ENCODE measurements at places on chromosomes 4 and X.

GRCh38 chr4:186291256-186291890 is 25.4 kb downstream of the F11 start:
- no peak for DNase-seq

DNA sequence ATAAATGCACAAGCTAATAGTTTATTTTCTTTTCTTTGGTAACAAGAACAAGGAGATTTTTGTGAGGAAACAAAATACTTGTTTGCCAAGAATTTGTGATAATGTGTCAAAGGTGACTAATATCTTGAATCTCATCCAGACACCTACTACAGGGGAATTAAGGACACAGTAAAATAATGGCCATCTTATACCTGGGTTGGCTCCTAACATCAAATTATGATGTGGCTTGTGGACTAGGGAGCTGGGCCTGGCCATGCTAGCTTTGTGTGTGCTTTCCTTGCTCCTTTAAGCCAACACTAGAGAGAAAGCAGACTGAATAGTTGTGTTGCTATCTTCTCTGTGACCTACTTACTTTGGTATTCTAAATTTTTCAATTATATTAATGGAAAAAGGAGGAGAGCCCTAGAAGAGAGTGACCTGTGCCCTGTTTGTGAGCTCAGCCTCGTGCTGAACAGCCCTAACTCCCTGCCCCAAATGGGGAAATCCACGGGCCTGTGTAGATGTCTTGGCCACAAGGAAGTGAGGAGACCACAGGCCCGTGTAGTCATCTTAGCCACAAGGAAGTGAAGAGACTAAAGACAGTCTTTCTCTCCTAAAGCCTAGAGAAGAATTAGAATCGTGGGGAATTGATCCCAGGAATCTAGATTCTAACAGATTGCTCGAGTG is 23.3 kb downstream of the ARHGAP24 start:
- peak; percentile 62 for DNase-seq

GRCh38 chrX:54818221-54818620 is 10.7 kb downstream of the MAGED2 start:
- no peak for DNase-seq

DNA sequence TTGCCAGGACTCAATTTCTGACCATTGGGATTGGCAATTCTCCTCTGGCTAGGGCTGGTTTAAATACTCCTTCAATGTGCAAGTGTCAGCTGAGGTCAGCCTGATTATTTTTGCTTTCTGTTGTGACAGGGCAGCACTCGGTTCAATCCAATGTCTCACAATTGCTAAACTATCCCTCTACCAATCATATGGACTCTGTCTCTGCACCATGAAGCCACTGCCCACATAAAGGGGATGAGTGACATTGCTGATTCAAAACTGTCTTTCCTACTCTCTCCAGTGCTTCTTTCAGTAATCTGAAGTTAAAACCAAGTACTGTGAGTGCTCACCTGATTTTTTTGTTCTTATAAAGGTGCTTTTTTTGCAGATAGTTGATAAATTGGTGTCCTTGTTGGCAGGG is 1030.7 kb downstream of the GLUD2 start:
- DNase-seq = no peak

DNA sequence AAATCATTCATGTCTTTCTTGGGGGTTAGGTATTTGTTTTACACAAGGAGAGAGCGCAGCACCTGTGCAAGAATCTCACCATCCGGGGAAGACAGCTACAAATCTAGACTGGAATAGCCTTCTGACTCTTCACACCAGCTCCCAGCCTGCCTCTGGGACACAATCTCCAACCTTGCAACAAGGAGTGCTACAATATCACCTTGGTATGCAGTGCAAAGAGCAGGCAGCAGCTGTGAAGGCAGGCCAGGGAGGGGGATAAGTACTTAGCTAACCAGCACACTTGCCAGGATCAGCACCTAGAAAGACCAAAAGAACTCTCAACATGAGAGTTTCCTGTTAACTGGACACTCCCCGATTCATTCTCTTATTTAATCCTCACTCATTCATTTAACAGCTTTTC is 235.3 kb downstream of the AR start:
- no peak for DNase-seq

DNA sequence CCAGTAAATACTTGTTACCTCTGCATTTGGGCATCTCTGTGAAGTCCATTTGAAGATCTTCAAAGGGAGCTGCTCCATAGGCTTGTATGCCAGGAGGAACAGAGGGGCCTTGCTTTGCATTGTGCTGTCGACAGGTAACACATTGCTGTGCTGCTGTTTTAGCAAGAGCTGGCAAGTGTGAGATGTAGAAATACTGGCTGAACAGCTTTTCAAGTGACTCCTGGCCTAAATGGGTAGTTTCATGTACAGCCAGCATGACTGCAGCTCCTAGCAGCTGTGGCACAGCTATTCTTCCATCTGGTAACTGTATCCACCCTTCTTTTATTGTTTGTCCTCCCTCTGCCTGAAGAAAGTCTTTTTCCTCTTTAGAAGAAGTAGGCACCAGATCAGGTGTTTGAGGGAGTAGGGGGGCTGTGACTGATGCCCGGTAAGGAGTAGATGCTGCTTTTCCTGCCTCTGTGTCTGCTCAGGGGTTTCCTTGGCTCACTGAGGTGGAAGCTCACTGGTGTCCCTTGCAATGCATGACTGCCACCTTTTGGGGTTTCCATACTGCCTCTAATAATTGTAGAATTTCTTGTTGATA is 965.3 kb downstream of the CCSER1 start:
- DNase-seq = no peak

GRCh38 chr4:8897251-8898167 is 25.9 kb upstream of the HMX1 start:
- DNase-seq = no peak

- no peak for DNase-seq
Observed at GRCh38 chr4:113368056-113368455, 318.6 kb downstream of the ANK2 start.

GRCh38 chr4:94577136-94577535 is 125.4 kb downstream of the PDLIM5 start:
- no peak for DNase-seq

- DNase-seq = no peak
Observed at GRCh38 chr4:159141193-159141592, 38.3 kb downstream of the RAPGEF2 start.

- DNase-seq = no peak
Observed at GRCh38 chrX:17818726-17819125, 42.4 kb downstream of the RAI2 start.

DNA sequence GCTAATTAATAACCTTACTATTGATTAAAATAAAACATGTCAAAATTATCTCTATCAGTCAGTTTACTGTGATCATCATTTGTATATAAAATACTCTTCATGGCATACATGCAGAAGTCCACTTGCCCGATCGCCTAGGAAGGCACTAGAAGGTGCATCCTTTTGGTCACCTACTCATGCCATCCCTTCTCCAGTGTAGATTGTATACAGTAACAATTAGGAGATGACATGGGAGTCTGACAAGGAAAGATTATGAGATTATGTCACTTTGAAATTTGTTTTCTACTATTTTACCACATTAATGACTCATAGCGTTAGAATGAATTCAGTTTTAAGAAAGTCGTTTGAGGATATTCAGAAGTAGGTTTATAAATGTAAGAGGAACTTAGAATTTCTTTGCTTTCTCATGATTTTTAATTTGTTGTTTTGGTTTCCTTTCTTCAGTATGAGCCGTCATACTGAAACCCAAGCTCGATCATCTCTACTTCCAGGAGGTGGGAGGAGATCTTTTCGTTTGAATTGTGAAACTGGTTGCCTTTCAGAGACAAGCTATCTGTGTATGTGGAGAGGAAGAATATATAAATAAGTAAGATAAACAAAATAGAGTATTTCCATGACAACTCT is 51.1 kb upstream of the UNC5C start:
- DNase-seq = no peak

DNA sequence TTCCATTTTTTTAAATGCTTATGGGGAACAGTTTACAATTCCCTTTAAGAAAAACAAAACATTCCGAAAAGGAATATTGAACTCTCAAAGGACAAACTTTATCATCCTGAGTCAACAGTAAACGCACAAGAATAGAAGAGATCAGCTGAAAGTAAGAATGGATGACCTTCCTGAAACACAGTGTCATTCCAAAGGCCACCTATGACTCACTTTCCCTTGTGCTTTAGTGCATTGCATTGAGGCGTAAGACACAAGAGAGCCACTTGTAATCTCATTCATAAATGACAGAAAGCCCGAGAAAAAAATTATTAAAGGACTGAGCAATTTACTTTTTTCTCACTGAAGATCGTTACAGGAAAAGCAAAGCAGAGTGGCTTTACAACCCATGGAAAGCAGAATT is 1062.4 kb upstream of the DIAPH2 start:
- DNase-seq = no peak

DNA sequence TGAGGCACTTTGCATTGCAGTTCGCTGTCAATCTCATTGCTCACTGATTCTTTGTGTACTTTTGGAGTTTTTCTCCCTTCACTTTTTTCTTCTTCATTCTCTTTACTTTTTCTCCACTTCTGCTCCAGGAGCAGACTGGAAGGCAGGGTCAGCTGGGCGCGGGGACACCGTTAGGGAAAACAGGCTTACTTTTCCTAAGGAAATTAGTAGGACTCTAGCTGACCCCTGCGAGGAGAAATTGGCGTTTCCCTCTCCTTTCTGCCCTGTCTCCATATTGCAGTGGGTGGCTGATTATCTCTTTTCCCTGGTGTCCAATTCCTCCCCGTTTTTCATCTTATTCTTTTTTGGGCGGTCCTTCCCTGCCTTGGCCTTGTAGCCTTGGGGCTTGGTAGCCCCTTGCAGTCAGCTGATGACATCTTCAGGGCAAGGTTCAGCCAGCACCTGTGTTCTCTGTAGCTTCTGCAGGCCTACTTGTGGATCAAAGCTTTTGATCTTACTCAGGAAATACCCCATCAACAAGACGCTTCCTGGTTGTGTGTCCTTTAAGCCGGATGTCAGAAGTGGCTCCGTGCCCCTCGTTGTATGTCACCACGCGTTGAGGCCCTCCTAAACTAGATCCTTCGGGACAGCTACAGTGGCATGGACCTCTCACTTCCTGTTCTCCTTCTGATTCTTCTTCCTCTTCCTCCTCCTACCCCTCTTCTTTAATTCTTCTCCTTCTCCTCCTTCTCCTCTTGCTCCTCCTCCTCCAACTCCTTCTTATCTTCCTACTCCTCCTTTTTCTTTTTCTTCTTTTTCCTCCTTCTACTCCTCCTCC is 36.1 kb downstream of the NBDY start:
- no peak for DNase-seq

- DNase-seq = no peak
Observed at GRCh38 chrX:135170877-135171519, at the start of gene CT55. CT55 (minus strand) TSS chrX:135171398; CDS start chrX:135171171, 227 bp downstream.

GRCh38 chr4:163967263-163967662 is 472.8 kb downstream of the TMA16 start:
- no peak for DNase-seq

DNA sequence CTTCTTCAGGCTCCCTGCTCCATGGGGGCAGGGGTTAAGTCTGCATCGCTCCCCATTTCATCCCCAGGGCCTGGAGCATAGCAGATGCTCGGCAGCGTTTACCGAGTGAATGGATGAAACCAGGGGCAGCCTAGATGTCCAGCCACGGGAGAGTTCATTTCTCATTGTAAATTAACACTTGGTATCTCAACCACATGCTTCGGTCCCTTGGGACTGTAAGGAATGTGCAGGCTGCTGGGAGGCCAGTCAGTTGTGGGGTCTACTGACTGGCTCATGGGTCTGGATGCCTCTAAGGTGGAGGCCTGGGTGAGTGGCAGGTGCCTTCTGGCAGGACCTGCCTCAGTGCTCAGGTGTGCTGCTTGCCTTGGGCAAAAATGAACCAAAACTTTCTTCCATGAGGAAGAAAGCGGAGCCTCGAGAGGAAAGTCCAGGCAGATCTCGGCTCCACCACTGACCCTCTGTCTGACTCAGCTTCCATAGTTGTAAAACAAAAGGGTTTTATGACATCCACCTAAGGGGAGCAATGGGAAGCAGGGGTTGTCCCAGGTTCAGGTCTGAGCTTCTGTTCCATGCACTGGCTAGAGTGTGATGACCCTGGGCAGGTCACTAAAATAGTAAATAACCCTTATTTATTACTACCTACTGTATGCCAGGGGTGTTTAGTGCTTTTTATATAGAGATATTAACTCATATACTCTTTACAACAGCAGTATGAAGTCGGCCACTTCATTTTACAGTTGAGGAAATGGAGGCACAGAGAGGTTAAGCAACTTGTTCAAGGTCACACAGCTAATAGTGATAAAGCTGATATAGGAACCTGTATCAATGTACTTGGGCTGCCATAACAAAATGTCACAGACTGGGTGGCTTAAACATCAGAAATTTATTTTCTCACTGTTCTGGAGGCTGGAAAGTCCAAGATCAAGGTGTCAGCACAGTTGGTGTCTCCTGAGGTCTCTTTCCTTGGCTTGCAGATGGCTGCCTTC is 144.3 kb upstream of the STX18 start:
- DNase-seq = no peak

- DNase-seq = no peak
Observed at GRCh38 chr4:134708616-134709015, 507.0 kb upstream of the PABPC4L start.

- no peak for DNase-seq
Observed at GRCh38 chr4:130812117-130812765, 1716.3 kb downstream of the C4orf33 start.

DNA sequence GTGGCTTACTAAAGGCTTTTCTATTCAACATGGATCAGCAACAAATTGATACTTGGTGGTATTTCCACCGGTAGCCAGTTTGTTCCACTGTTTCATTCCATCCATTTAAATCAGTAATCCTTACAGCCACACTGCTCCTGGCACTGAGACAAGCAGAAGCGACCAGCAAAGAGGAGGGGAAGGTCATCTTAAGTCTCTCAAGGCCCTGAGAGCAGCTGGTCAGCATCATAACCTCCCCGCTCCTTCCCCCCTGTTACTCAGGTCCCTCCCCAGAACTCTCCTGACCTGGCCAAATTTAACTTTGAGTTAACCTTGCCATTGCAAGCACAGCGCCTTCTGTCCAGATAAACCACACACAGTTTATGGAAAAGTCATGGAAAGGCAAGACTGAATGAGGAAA is 331.3 kb upstream of the KLF3 start:
- no peak for DNase-seq

- DNase-seq = no peak
Observed at GRCh38 chrX:110408949-110409588, 50.4 kb downstream of the RTL9 start.

DNA sequence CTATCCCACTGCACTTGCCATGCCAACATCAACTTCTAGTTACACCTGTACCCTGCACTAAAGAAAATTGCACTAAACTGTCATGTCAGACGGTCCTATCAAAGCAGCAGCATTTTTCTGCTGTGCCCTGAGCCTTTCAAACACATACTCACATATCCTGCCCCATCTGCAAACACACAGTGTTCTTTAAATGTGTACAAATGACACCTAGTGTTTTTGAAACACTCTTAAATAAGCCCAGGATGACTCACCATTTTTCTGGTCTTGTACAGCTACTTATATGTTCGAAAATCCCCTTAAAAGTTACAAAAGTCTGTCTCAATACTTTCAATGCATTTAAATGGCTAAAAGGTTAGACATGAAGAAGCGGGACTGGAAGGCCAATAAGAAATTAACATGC is 346.7 kb upstream of the PPARGC1A start:
- DNase-seq = no peak

DNA sequence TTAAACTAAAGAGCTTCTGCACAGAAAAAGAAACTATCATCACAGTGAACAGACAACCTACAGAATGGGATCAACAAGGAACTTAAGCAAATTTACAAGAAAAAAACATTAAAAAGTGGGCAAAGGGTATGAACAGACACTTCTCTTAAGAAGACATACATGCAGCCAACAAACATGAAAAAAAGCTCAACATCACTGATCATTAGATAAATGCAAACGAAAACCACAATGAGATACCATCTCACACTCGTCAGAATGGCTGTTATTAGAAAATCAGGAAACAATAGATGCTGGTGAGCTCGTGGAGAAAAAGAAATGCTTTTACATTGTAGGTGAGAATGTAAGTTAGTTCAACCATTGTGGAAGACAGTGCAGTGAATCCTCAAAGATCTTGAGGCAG is 27.8 kb downstream of the PAPSS1 start:
- DNase-seq = no peak

Measured in RPMI8226 (cell line).